ENCODE measurements at places on chromosomes 16 and 17. TPM values are rescaled to one million over a fixed set of nuclear protein-coding genes. Genes with fewer than 3 reads are reported as not detected.

GRCh38 chr17:16987066-16987829 is 15.3 kb upstream of the TNFRSF13B start:
- no peak for DNase-seq

Gene SCIMP
- total RNA-seq: 3.0 TPM

GRCh38 chr17:5838661-5839300 is 231.4 kb upstream of the WSCD1 start:
- no peak for DNase-seq

DNA sequence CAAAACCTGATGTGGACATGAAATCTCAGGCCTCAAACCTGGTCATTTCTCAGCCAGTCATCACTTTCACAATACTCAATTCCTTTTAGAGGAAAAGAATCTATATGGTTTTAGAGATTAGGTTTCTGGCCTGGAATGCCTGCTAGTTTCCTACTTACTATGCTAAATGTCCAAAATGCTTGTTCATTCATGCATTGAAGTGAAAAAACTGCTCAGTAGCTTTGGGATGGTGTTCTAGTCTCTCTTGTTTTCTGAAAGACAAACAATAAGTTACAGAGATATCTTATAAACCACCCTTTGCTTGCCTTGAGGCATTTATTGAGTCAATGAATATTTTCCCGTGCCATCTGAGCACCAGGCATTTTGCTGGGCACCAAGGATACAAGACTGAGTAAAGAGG is 1146.5 kb upstream of the GOT2 start:
- no peak for DNase-seq

DNA sequence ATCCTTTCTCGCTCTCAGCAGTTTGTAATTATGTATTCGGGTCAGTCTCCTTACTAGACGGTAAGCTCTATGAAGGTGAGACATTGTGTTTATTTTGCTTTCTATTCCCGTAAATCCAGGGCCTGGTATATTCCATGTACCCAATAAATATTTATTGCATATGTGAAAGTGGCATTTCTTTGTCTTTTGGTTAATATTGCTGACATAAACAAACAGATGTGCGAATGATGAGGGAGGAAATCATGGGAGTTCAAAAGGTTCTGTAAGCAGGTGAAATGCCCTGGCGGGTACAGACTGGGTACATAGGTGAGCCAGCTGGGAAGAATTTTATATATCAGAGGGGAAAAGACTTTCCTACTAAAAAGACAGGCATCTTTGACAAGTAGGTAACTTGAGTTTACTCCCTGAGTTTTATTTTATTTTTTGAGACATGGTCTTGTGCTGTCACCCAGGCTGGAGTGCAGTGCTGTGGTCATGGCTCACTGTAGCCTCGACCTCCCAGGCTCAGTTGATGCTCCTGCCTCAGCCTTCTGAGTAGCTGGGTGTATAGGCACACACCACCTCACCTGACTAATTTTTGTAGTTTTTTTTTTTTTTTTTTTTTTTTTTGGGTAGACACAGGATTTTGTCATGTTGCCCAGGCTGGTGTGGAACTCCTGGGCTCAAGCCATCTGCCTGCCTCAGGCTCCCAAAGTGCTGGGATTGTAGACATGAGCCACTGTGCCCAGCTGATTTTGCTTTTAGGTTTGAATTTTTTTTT is 5.7 kb upstream of the METTL9 start:
- no peak for DNase-seq

DNA sequence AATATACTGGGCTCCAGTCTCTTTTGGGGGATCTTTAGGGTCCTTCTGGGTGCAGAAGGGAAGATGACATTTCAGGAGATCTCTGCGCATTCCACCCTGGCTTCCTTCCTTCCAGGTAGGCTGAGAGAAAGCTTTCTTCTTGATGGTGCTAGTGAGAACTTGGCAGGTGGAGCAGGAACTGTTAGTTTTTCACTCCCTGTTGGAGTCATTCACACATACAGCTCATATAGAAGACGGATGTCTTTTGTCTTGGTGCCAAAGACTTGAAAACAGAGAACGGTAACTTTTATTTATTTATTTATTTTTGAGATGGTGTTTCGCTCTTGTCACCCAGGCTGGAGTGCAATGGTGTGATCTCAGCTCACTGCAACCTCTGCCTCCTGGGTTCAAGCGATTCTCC is 43.9 kb downstream of the PITPNC1 start:
- DNase-seq: peak; percentile 45

DNA sequence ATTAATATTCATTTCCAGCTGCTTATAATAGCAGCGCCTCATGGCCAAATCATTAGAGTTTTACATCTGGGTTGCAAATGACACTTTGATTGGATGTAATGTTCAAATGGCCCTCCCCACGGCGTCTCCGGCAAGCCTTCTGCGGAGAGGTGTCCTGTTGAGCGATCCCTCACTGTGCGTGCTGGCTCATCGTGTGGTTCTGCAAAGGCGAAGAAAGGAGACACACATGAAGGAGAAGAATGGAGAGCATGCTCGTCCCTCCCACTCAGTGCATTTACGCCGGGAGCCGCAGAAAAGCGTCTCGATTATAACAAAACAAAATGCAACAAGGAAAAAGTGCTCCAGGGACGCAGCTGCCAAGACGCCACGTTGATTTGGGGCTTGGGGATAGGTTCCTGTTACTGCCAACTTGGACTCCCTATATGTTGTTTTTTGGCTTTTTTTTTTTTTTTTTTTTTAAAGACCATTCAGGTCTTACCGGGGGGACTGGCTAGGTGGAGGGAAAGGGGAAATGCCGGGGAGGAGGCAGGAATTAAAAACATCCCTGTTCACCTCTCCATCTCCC is 117.6 kb downstream of the C16orf78 start:
- DNase-seq: no peak

GRCh38 chr17:67902511-67903231 is 77.4 kb downstream of the BPTF start:
- no peak for DNase-seq

GRCh38 chr17:17320188-17320910 is 17.2 kb downstream of the NT5M start:
- DNase-seq: no peak

DNA sequence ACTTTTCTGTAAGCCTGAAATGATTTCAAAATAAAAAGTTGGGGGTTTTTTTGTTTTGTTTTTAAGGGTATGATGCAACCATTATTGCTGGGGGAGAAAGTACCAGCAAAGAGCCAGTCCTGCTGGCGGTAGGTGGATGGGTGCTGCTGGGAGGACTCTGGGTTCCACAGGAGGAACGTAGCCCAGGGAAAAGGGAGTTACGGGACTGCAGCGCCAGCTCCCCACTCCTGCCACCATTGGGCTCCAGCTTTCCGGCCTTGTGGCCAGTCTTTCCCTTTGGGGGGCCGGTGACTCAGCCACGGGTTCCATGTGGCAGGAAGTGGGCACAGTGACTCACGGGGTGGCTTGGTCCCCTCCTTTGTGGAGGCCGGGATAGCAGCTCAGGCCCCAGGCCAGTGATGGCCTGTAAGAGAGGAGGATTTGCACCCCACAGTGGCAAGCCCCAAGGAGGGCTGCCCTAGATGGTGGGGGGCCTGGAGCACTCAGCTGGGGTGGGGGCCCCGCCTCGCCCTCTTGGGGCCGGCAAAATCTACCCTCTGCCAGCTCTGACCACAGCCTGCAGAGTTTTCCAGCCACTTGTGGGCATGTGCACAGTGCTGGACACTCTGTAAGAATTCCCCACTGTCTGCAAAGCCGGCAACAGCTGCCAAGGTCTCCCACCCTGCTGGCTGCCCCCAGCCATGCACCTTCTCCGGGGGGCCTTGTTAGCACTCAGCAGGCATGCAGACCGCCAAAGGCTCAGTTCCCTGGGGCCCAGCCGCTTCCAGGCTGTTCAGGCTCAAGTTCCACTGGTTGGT is 30.4 kb downstream of the SOCS3 start:
- no peak for DNase-seq

Gene KRTAP9-8
- not detected for total RNA-seq

Gene MON1B
- total RNA-seq: 72.7 TPM

DNA sequence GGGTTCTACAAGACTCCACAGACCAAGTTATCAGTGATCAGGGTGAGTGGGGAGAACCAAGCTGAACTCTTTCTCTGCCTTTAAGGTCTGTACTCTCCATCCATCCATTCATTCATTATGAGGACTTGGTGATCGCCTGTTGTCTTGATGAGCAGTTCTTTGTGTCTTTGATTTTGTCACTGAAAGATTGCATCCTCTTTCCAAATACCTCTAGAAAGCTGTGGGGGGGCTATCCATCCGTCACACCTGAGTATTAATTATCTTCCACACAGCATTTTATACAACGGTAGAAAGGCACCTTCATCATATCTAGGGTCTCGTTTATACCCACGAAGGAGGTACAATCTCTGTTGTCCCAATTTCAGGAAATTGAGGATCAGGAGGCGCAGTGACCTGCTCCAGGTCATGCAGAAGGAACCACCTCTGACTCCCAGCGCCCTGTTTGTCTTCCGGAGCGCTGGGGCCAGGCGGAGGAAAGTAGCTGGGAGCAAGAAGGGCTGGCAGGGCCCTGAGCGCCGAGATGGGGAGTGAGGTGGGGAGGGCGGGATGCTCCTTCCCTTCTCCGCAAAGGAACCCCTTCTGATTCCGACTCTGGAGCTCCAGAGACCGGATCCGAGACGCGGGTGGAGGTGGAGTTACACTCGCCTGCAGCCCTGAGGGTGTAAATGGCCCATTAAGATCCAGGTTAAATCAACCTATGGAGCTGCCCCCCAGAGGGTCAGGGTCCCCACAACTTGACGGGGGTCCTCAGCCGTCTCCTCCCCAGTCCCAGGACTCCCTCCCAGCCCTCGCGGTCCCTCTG is 605 bp upstream of the ABAT start:
- DNase-seq: no peak

- peak; percentile 80 for DNase-seq
Measured at GRCh38 chr17:2054512-2055291, at the start of gene HIC1. Gene HIC1, plus strand, starts transcription at chr17:2055103. Its CDS starts 1,588 bp downstream, at chr17:2056691.

Gene FOXC2
- total RNA-seq: 0.23 TPM

DNA sequence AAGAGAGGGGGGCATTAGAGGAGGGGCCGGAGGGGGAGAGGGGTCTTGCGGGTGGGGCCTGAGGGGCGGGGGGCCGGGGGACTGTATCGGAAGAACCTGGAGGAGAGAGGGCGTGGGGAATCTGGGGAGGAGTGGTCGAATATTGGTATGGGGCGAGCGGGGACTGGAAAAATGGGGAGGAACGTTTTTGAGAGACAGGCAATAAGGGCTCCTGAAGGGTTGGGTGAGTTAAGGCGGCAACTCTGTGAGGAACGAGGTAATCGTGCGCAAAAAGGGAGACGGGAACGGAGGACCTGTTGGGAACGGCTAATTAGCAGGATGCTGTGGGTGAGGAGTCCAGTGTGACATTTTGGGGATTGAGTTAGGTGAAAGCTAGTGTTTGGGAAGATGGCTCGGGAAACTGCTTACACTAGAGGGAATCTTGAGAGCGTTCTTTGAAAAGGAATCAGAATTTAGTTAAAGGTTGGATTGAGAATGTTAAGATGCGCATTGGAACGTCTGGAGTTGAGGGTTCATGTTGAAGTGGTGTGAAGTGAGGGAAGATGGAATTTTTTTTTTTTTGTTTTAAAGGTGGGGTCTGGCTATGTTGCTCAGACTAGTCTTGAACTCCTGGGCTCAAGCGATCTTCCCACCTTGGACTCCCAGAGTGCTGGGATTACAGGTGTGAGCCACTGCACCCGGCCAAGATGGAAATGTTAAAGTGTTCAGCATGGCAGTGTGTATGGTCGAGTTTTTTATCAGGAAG is 662 bp downstream of the WIPF2 start:
- DNase-seq: peak; percentile 54

DNA sequence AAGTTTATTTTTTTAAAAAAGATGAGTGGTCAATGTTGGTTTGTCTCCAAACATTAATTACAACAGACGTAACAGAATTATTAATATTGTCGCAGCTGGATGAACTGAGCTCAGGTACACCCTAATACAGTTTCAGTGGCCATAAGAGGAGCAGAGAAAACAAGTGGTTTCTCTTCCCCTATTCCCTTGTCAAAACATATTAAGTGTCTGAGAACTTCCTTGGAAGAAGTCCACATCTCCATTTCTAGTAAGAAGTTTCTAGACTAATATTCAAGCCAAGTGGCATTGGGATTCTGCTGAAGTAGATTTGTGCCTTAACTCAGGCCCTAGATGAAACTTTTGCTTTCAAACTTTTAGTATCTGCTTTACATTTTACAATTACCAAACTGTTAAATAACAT is 47.7 kb downstream of the GNA13 start:
- no peak for DNase-seq

DNA sequence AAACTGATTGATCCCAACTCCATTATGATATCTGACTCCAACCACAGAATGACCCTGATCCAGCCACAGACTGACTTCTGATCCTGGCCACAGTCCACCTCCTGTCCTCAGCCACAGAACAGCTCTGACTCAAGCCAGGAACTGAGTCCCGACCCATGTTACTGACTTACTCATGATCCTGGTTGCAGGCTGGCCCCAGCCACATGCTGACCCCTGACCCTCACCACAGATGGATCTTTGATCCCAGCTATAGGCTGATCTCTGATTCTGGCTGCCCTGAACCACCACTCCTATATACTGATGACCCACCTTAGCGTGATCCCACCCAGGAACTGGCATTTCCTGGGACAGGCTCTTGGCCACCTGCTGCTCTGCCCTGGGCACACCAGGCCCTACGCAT is 32.2 kb upstream of the IL21R start:
- DNase-seq: no peak

Gene PRR15L
- total RNA-seq: 347 TPM

- no peak for DNase-seq
Measured at GRCh38 chr17:60416368-60416925, 5.8 kb upstream of the CHCT1 start.

DNA sequence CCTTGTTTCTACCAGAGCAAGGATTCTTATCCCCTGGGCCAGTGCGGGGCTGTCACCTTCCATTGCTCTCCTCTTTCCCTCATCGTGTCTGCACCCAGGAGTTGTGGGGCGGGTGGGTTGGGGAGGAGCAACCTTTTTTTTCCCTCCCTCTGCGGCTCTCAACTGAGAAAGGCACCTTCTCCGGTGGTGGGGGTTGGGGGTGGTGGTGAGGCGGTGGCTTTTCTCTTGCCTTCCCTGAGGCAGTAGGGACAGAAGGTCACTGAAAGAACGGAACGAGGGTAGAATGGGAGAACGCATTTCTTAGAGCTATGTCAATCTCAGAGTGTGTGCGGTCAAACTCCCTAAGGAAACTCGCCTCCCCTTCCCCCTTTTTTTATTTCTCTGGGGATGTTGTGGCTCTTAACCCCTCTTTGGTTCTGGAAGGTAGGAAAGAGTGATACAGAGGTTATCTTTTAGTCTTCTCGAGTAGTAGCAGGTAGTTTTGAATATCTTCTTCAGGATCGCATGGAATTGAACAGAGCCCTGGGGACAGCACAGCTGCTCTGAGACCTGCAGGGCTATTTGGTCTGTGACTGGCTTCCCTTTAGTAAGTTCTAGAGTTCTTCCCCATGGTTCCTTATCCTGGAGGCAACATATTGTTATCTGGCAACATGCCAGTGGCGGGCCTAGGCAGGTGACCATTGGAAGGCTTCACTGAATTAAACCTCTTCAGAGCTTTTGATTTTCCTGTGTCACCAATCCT is 994 bp downstream of the CLTC start:
- peak; percentile 63 for DNase-seq

Gene ATP6V0A1
- 88.5 TPM for total RNA-seq

GRCh38 chr16:87044829-87045228 is 272.4 kb downstream of the C16orf95 start:
- no peak for DNase-seq

GRCh38 chr16:19073344-19073743 is 5.9 kb downstream of the COQ7 start:
- no peak for DNase-seq
